ENCODE measurements at places on chromosomes 12 and 14.

DNA sequence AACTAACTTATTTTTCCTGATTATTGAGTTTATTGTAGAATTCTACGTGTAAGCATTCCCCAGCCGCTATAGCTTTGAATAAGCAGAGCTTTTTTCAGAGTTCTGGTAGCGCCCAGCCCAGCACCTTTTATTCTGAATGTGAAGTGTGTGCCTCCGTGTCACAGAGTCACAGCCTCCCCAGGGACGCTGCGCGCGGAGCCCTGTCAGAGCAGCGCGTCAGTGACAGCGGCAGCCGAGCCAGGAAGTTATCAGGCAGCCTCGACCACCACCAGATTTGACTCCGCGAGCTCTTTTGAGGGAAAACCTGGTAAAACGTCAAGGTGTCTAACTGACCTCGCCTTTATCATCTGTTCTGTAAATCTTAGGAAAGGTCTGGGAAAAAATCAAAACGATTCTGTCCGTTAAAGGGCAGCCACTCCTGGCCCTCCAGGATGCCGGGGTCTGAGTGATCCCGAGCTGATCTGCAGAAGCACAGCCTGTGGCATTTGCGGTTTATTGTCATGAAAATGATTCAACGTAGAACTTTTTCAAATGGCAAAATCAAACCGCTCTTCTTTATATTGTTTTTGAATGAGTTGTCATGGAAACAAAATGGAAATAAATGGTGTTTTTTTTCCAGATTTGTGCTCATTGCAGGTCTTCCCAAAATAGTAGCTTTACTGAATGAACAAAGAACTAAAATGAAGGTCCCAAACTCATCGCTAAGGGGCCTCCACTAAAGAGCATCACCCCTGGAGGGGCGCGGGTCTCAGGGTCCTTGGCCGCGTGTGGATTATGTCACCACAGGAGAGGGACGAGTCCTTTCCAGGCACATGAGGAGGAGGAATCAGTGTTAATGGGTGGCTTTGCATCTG is 43.1 kb upstream of the MMP17 start:
- no peak for DNase-seq

GRCh38 chr12:64522807-64523206 is 70.9 kb downstream of the TBK1 start:
- DNase-seq: no peak

- DNase-seq: no peak
Observed at GRCh38 chr12:125187148-125187745, 122.0 kb downstream of the AACS start.

DNA sequence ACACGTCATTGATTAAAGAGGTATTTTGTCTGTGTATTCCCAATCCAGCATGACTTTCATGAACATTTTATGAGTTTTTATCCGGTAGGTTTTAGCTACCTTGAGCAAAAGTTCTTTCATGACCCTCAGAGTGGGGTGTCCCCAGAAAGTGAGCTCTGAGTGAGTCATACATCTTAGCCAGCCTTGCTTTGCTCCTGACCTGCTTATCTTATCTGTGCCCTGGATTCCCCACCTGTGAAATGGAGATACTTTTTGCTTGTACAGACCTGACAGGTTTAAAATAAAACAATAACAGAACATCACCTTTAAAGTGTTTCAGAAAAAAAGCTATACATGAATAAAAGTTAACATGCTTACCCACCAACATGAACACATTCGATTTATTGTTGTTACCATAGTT is 202.8 kb upstream of the SOX5 start:
- DNase-seq: peak; percentile 64

DNA sequence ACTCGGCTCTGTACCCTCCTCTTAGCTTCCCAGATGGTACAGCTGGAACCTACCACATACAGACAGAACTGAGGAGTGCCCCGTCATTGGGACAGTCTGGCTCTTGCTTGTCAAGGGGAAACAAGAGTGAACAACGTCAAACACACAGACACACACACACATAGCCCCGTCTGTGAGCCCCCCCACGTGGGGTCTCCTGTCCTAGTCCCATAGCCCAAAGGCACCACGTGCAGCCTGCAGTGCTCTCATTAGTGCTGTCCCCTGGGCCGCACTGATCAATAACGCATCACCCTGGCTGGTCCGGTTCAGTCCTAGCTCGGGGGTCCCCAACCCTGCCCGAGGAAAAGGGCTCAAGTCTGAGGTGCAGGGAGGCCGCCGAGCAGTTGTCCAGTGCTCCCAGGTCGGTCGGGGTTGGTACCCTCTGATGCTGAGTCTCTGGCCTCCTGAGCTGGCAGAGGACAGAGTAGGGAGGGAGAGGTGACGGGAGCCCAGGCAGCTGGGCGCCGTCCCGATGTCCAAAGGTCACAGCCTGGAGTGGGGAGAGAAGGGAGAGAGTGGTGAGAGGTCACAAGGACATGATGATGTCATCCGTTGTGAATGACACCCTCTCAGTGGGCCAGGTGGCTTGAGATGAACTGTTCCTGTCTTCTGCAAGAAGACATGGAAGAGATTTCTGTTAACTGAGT is 105.4 kb upstream of the NOS1 start:
- DNase-seq: peak; percentile 20

- no peak for DNase-seq
Observed at GRCh38 chr12:17918013-17918412, 172.0 kb downstream of the RERGL start.

- no peak for DNase-seq
Observed at GRCh38 chr14:52848626-52849025, 57.2 kb upstream of the GNPNAT1 start.

DNA sequence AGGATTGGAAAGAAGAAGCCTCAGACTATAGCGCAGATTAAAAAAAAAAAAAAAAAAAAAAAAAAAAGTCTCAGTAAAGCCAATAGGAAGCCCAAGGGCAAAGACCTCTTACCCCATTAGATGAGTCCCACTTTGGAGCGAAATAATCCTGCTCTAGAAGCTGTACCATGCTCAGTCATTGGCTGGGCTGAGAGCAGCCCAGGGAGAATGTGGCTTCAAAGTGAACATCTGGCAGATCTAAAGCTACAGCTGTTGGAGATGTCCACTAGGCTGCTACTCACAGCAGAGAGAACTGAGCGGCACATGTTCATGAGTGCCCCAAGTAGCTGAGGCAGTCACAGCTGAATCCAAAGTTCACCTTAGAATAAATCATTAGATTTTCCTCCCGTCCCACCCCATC is 560.9 kb downstream of the MED13L start:
- DNase-seq: no peak

DNA sequence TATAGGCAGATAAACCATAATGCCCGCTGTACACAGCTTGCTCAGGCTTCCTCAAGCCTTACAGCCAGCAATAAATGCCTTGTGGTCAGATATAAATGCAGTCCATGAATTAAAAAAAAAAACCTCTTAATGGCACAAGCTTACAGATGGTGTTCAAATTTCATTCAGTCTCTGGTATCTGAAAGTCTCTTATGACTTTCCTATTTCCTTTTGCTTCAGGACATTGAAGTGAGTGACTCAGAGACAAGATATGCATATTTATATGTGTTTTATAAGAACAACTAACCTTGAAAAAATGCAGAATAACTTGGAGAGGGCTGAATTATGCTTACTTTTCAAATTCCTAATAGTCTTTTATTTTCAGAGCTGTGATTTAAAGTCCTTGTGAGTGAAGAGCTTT is 426.9 kb upstream of the MIS18BP1 start:
- peak; percentile 9 for DNase-seq

- DNase-seq: no peak
Observed at GRCh38 chr12:122513660-122514059, 12.9 kb upstream of the ZCCHC8 start.

All from mesendoderm (in vitro differentiated cells).